ENCODE measurements at places on chromosomes 4 and X. TPM values are rescaled to one million over a fixed set of nuclear protein-coding genes. Genes with fewer than 3 reads are reported as not detected.

SLIT2 gene
- 2.5 TPM for total RNA-seq

CENPVL1 gene
- 0.07 TPM for total RNA-seq

LRCH2 gene
- total RNA-seq: 0.75 TPM

- no peak for DNase-seq
These were observed 102.7 kb upstream of the DHX15 start for GRCh38 chr4:24686866-24687692.

GRCh38 chr4:159070742-159071141 is 32.1 kb upstream of the RAPGEF2 start:
- no peak for DNase-seq

- DNase-seq: peak; percentile 73
These were observed at the start of gene SMC1A for GRCh38 chrX:53422086-53422860. Gene SMC1A (minus strand): TSS chrX:53422654. CDS start chrX:53422600, 54 bp downstream.

- no peak for DNase-seq
These were observed 356.6 kb upstream of the MAGEB2 start for GRCh38 chrX:29858714-29859113.

GRCh38 chr4:56371426-56372220 is 15.7 kb downstream of the AASDH start:
- DNase-seq: no peak

- DNase-seq: no peak
These were observed 16.2 kb upstream of the AFF1 start for GRCh38 chr4:86918539-86919072.

DNA sequence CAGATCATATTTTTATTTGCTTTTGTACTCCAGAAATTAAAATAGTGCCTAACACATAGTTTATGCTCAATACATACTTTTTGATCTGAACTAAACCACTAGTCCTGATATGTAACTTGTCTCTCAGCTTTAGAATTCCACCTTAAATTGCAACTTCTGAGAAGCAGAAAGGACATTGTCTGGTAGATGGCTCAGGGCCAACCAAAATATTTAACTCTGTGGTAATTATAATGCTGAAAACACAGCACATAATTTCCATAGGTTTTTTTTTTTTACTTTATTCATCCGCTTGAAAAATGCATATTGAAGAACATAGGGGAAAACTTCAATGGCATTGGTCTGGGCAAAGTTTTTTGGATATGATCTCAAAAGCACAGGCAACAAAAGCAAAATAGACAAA is 59.3 kb downstream of the AREG start:
- no peak for DNase-seq

DNA sequence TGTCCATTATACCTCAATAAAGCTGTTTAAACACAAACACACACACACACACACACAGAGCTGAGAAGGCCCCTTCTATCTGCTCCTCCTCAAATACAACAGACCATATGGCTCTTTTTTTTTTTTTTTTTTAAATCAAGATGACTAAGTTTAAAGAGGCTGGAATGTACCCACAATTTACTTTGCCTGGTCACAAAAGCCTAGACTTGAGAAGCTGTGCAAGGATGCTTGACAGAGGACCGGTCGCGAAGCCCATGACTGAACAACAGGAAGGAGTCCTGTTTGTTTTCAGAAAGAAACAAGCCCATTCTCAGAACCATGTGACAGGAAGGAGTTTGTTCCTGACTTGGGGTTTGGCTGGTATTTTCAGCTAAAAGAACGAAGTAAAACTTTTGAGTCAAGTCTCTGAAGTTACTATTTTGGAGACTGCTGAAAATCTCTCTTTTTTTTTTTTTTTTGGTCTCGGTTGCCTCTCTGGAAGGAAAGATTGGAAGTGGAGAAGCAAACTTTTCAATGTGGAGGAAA is 650.9 kb upstream of the TENM3 start:
- no peak for DNase-seq

DNA sequence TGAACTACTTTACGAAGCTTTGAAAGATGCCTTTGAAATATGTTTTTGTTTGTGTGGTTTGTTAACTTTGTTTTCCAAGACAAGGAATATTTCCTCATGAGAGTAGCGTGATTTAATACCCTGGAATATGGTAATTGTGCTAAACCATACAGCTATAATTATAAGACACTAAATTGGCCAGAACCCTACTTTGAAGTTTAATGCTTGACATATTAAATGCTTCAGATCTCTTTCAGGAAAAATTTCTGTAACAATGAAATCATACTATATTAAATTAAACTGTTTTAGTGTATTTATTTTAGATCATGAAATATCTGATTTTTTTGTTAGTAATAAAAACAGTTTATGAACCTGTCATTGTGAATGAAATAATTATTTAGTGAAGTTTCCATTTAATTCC is 63.5 kb downstream of the DCLK2 start:
- DNase-seq: no peak

- DNase-seq: no peak
These were observed 34.0 kb downstream of the HS6ST2 start for GRCh38 chrX:132924426-132924825.

DNA sequence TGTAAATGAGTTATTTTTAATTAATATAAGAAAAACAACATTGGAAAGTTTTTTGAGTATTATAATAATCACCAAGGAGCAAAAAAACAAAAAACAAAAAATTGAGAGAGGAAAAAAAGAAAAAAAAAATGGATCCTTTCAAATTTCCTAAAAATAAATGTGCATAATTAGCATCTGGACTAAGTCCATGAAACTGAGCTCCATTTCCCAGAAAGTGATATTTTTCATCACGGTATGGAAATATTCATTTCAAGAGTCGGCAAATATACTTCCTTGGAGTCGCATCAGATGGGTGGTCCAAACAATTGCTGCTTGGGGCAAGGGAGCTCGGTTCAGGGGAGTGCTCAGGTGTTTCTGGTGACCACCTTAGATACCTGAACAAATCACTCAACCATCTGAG is 305.1 kb downstream of the LDB2 start:
- DNase-seq: no peak

- DNase-seq: no peak
These were observed 232.5 kb upstream of the GPRIN3 start for GRCh38 chr4:89539797-89540711.

DNA sequence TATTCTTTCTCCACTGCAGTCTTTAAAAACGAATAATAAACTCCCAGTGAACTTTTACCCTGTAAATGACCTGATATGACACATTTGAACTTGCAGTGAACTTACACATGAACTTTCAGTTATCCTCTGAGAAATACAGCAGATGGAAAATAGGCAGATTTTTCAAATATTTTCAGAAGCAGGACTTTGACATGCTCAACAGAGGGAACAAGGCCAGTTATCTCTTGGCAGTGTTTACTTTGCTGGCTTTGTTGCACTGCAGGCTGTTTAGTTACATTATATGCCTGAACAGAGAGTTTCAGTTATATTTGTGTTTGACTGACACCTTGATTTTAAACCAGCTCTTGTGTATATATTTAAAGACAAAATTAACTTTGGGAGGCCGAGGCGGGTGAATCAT is 47.6 kb upstream of the FGG start:
- no peak for DNase-seq

DNA sequence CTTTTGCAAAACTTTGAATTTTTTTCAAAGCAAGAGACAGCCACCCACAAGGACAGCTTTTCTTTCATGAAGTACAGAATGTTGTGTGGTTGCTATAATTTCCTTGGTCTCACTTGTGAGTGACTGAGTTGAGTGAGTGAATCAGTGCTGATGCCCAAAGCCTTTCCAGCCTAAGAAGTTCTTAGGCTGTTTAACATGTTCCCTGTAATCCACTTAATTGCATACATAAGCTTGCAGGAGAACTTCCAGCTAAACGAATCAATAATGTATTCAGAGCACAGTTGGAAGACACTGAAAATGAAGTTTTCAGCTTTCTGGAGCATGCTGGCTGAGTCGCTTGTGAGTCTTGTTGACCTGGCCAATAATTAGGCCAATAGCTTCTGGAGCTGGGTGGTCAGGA is 42.0 kb upstream of the GK2 start:
- no peak for DNase-seq

DNA sequence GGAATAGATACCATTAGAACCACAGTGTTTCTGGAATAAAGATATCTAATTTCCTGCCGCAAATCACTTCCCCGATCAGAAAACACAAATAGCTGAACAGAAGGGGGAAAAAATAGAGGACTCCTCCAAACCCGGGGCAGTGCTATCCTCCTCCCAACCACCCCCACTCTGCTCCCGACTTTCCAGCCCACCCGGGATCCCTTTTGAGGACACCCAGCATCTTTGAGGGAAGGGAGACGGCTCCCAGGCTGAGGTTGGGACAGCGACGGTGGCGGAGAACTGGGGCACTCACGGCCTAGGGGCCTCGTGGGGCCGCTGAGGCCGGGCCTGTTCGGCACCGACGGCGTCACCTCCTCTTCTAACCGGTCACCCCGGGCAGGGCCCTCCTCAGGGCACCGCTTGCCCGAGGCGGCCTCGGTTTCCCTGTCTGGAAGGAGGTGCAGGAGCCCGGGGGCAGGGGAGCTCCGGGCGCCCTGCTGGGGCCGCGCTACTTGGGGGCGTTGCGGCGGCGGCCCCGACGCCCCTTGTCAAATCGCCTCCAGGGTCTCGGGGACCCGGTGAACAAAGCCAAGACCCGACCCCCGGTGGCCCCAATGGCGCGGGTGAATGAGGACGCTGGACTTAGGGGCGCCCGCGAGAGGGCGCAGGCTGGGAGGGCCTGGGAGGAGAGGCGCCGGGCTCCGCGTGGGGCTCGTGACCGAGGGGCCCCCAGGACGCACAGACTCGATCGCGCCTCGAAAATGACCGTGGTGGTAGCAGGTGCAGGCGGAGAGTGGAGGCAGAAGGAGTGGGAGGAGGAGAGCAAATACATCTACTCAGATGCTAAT is 6.9 kb upstream of the ARX start:
- DNase-seq: no peak

All from epithelial cell of proximal tubule (primary cell).